Transverse colon (tissue), 4 donors: ENCODE measurements at places on chromosomes 7 and 10. TPM values are rescaled to one million over a fixed set of nuclear protein-coding genes. Genes with fewer than 3 reads are reported as not detected.

ZNF365 gene
- not detected for total RNA-seq

SLC16A9 gene
- 14.1 TPM for total RNA-seq

DNA sequence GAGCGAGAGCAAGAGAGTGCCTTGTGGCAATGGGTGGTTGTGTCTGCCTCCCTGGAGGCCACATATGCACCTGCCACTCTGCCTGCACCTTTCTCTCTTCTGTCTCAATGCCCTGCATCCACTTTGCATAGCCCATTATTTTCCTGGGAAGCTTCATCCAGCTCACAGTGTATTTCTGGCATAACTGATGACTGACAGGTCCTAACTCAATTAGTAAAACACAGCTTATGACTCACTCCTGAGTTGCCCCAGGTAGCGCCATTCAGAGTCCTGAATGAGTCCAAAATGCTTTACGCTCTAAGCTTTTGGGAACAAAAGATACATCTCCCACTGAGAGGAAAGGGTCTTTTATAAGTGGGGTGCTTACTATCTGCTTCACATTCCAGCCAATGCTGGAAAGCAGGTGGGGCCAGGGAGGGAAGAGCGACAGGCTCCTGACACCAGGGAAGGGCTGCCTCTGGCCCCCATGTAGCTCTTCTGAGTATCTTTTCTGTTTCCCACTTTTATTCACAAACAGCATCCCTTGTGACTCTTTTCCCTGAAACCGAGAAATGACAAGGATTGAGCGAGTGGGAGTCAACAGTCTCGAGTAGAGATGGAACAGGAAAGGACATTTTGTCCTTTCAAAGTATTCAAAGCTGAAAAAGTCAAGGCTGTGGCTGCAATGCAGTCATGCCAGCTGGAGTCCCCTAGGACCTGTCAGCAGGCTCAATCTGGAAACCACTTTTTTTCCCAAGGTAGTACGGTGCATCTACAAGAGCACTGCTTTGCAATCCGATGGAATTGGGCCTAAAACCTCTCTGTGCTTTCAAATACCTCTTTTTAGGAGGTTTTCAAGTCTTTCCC, 479.3 kb upstream of the PODXL start:
- DNase-seq: no peak

DNA sequence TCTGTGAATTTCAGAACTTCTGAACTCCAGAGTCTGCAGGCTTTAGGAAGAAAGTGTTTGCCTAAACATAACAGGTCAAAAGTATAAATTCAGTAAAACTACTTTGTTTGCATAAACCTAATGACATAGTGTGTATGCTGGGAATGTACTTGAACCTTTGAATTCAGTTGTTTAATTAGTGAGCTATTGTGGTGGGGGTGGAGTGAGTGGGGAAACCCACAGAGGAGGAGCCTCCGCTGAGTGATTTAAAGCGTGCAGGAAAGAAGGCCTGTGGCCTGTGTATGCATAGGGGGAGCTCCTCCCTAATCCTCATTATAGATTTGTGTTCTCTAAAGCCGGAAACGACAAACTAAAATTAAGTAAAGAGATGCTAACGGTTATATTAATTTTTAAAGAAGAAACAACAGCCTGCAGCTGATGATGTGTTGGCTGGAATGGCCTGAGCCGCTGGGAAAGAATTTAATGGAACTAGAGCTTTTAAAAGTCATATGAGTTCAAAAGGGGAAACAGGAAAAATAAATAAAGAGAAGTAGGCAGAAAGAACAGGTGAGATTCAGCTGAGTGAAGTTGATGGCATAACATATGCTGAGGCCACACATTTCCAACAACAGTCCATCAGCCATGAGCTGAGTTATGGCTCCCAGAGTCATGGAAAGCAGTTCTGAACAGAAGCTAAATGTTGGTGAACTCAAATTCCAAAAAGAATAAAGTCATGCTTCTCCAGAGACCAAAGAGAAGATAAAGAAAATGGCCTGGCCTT, 595.0 kb downstream of the GRM8 start:
- no peak for DNase-seq

GRCh38 chr7:100348805-100349204, 9.1 kb upstream of the PILRB start:
- no peak for DNase-seq

DNA sequence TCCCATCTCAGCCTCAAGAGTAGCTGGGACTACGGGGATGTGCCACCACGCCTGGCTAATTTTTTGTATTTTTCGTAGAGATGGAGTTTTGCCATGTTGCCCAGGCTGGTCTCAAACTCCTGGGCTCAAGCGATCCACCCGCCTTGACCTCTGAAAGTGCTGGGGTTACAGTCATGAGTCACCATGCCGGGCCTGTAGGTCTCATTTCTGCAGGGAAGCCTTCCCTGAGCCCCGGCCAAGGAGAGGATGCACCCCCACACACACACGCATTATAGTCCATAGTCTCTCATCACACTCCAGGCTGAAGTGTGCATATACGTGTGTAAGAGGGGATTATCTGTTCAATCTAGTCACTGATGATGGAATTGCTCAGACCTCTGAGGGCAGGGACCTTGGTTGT, 29.3 kb downstream of the KCNMA1 start:
- DNase-seq: no peak

GRCh38 chr10:76647301-76647700, 990.3 kb downstream of the KCNMA1 start:
- DNase-seq: no peak
